DMS 273 treated with DMSO at 0.1 percent for 48 hours (cell line): ENCODE measurements at places on chromosomes 5 and 9.

DNA sequence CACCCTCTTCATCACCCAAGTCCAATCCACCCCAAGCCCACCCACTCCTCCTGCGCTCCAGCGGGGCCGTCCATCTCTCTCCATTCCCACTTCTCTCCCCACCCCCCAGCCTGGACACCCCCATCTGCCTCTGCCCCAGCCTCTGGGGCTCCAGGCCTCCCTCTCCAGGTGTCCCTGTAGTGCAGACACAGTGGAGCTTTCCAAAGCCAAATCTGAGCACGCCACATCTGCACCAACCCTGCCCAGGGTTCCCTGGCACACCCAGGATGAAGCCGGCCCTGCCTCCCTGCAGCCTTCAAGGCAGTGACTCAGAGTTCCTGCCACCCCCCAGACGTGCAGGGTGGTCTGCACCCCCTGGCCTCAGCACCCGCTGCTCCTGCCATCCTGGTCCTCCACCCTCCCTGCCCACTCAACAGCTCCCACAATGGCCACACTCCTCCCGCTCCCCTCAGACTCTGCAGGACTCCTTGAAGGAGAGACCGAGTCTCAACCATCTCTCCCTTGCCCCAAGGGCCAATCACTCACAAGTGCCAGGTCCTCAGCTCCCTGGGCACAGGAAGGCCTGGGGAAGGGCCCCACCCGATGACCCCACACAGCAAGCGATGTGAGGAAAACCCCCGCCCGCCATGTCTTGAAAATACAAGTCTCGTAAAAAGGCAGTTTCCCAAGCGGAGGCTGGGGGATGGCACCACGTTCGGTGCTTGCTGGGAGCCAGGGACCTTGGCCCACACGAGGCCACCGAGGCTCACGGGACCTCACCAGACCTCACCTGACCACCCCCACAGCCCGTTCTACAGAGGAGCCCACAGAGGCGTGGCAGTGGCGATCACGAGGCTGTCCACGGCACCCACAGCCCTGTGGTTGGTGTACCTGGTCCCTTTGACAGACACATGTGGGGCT is 22.2 kb downstream of the VAV2 start:
- DNase-seq: no peak

DNA sequence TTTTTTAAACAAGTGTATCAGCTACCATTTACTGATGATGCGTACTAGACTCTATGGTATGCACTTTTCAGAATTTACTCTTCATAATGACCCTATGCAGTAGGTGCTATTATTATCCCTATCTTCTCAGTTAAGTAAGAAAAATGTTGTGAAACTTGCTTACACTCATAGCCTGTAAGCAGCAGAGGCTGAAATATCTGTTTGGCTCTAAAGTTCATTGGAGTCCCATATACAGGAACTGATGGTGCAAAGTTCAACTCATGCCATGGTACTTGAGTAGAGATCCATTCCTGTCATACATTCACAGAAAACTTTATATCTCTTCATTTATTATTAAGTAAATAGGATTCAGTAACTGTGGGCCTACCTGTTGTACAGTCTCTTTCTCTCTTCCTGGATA is 41.4 kb upstream of the CCDC112 start:
- DNase-seq: no peak

DNA sequence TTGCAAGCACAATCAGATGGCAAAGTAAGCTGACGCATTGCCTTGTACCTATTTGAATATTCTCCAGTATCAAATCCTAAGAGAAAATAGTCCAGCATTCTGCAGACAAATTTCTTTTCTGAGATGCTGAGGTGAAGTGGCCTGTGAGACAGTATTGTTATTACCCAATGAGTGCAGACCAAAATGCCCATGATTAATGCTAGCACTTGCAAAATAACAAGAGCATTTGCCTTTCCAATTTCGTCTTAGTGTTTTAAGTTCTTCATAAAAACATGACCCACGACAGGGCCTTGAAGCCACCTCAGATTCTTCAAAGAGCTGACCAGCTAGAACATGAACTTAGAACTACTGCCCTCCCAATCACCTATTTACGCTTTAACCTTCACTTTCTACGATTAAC is 2.6 kb upstream of the IQGAP2 start:
- no peak for DNase-seq

DNA sequence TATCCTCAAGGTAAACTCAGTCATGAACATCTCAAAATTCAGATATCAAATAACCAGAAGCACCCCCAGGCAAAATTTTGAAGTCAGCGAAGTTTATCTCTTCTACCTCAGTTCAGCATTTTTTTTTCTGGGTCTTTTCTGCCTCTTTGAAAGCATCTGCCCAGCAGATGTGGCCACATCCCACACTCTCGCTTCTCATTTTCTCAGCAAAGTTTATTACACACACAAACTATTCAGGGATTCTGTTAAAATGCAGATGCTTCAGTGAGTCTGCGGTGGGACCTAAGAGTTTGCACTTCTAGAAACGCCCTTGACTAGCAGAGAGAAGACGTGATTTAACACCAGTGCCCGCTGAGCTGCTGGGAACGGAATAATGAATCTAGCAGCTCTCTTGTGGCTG is 19.3 kb downstream of the RASEF start:
- no peak for DNase-seq

DNA sequence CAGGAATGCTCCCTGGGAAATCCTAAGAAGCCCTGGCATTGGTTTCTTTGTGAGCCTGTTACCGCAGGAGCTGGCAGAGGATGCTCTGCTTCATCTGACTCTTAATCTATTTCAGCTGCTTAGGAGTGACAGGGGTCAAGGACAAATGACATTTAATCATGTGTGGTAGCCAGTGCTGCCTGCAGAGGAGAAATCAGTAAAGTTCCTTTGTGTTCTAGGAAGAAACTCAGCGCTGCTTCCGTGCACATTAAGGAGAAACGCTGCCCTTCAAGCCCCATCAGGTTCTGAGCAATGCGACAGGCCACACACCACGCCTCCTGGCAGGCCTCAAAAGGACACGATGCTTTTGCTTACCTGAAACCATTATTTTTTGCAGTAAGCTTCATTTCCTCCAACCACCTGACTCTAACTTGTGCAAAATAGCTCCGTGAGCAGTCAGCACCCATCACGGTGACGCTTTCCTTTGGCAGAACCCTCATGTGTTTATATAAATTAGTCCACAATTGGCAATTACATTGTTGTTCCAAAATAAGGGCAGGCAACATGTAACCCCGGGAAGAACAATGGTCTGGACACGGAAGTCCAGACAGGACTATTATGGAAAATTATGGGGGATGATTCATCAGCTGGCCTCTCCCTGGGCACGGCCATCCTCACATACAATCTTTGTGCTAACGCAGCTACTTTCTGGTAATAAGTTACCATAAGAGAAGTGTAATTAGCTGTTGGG is 387.9 kb upstream of the DAP start:
- no peak for DNase-seq

GRCh38 chr9:136054146-136054545 is 40.9 kb downstream of the NACC2 start:
- no peak for DNase-seq

DNA sequence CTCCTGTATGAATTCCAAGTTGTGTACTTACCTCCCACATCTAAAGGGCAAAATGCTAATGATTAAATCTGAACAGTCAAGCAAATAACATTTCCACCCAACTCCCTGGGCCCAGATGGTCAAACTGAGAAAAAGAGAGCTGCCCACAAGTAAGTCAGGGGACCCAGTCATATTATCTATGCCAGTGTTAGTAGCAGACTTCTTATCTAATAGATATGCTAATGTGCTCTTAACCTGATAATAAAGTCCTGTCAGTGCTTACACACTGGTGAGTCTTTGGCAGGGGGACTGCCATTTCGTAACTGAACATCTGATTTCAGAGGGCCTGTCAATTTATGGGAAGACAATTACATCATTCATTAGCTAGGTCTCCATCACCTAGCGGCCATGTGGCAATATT is 292.3 kb upstream of the WWC1 start:
- no peak for DNase-seq

DNA sequence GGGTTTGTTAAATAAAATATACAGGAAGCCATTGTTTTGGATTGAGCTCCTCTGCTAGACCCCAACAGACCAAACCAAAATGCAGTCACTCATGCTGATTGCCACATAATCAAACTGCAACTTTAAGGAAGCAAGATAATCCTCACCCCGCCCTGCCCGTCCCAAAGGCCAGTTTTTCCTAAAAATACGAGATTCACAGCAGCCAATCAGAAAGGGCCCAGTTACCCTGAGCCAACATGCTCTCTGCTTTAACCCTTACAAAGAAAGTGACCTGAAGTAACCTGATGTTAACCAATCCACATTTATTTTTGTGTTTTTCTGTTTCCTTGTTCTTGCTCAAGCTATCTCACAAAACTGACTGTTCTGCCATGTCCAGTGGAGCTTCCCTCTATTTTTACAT is 21.5 kb upstream of the RNF20 start:
- no peak for DNase-seq

GRCh38 chr5:111461255-111461671 is 51.1 kb downstream of the STARD4 start:
- DNase-seq: no peak

DNA sequence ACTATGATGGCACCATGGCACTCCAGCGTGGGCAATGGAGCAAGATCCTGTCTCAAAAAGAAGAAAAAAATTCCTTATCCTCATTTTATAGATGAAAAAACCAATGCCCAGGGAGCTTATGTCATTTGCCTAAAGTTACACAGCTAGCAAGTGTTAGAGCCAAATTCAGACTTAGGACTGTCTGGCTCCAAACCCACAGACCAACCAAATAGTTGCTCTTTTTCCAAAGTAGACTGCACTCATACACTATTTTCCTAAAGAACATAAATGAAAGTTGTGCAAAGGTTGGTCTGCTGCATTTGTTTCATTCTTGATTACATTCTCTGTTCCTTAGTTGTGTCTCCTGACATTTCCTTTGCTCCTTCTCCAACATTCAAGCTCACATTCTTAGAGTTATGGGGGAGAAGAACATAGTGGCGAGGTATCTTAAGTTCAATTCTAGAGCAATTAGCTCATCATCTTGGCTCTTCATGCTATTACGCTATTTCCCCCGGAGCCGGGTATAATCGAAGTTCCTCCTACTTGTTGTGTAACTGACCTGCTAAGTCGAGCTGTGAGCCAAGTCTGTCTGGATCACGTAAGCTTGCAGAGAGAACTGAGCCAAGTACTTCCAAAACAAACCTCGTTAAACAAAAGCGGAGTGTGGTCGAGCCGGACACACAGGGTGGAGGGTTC is 138.3 kb downstream of the RFK start:
- no peak for DNase-seq

DNA sequence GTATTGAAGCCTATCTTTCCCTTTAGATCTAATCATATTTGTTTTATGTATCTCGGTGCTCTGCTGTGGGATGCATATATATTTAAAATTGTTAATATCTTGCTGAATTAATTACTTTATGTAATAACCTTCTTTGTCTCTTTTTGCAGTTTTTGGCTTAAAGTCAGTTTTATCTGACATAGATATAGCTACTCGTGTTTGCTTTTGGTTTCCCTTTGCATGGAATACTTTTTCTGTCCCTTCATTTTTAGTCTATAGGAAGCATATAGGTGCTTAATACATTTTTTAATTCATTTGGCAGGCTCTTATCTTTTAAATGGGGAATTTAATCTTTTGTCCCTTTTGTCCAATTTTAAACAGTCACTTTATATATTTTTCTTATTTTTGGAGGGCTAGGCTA is 360.6 kb upstream of the PRR16 start:
- DNase-seq: no peak

GRCh38 chr9:136014147-136014923 is 53.2 kb upstream of the UBAC1 start:
- no peak for DNase-seq

GRCh38 chr5:166188501-166189325 is 2102.7 kb upstream of the WWC1 start:
- DNase-seq: no peak

- no peak for DNase-seq
Measured at GRCh38 chr5:113112435-113112834, 135.8 kb downstream of the DCP2 start.

DNA sequence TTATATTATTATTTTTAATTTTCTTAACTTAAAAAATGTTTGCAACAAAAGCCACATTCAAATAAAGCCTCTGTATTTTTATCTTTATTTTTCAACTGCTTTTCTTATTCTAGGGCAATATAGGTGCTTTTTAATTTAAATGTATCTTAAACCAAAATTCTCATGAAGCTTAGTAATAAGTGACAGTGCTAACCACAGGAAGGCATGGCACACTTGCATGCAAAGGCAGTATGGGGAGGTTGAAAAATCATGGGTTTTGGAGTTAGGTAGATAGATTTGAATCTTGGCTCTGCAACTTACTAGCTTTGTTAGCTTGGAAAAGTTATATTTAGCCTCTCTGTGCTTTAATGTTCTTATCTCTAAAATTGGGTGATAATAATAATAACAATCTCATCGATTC is 458.0 kb downstream of the DMAC1 start:
- no peak for DNase-seq

DNA sequence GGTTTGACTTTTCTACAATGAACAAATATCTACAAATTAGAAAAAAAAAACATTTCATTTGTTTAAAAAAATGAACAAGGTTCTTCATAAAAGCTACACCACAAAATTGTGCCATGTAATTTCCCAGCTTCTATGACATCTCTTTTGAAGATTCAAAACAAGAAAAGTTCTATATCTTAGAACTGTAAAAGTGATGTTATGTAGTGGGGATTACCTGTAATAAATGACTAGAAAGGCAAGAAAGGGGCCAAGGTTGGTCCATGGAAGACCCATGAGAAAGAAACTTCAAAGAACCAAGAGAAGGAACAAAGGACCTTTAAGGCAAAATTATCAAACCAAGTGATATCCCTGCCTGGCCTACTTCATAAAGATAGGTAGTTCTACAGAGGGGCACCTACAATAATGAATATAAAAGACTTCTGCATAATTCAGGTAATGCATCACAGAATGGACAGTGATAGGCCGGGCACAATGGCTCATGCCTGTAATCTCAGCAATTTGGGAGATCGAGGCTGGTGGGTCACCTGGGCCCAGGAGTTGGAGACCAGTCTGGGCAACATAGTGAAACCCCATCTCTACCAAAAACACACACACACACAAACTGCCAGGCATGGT is 7.6 kb downstream of the MLLT3 start:
- no peak for DNase-seq

DNA sequence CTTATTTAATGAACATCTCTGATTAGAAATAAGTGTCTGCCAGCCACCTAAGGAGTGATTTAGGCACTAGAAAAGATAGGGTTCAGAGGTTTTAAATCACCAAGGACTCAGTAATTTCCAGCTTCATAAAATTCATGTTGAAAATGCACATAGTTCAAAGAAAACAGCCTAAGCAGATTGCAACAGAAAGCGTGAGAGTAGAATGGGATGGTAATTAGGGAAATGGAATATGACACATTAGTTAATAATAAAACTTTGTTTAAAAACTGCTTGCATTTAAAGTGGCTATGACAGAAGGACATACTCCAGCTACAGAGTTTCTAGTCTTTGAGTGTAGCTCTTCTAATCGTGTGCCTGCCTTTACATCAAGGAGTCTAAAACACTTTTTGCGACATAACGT is 490.8 kb downstream of the TLE4 start:
- no peak for DNase-seq

DNA sequence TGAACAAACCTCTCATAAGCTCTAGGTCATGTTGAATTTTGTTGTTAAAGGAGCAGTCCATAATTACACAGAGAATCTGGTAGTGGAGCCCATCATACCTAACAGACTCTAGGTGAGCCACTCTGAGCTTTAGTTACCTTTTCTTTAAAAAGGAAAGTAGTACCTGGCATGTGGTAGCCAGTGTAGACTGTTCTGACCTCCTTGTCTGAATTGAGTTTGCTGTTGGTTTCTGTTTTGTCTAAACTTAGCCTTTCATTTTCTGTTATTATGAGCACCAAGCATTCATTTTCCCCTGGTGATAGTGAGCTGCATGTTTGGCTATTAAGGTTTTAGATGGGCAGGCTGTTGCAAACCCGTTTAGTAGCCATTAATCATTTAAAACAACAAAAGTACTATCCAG is 112.2 kb downstream of the MAST4 start:
- no peak for DNase-seq
